ENCODE measurements at places on chromosomes 12 and 14.

DNA sequence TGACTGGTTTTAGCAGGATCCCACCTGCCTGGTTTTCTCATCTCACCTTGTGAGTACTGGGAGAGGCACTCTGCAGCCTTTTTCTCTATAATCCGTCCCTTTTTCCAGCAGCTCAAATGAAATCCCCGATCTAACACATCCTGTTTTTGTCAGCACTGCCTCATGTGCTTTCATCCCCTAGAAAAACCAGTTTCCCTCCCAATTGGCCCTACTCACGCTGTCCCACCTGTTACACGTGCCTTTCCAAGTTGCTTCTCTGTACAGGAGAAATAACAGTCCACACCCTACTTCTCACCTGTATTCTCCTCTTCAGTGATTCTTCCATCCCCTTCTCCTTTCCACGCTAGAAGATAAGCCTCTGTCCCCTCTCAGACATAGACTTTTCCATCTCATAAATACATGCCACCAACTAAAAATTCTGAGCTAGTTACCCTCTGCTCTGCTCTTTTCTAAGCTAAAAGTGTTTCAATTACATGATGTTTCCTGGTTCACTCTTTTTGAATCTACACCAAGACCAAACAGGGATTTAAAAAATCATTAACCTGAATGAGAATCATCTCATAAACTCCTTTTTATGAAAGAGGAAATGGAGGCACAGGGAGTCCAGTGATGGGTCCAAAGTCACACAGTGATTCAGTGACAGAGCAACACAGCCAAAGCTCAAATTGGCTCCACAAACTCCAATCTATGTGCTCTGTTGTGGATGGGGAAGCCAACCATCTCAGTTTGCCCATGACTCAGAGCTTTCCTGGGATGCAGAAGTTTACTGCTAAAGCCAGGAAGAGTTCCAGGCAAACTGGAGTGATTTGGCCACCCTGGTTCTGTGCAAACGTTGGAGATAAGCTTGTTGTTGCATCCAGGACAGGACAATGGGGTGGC lies 240.0 kb upstream of the TMEM132C start:
- DNase-seq = no peak

DNA sequence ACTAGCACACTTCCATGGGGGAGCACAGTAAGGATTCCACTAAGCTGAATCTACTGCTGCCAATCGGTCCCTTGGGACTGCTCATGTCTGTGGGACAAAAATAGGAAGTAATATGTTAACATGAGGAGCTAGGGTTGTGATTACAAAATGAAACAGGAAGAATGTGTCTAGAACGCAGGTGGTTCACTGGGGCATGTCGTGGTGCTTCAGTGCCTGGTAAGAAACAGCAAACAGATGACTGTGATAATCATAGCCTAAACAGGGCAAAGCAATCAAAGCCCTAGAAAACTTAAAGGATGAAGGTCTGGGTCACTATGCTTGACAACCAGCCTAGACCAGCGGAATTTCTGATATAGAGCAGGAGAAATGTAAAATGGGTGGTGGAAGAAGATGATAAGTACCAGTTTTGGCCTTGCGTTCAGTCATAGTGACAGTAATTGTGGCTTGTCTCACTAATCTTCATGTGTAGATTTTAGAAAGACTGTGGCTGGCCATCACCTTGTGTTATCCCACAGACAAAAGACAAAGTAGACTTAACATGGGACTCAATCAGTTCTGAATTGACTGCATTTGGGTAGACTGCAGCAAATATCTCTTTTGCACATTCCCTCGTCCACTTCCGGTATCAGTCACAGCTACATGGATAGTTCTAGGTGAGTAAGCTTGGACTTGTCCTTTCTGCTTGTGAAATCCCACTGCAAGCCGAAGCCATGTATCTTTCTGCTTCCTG lies 51.4 kb downstream of the WASHC3 start:
- no peak for DNase-seq

GRCh38 chr14:50943943-50944646 lies at the start of gene PYGL:
PYGL (minus strand) TSS chr14:50944483; CDS start chr14:50944403, 80 bp downstream.
- peak; percentile 7 for DNase-seq

DNA sequence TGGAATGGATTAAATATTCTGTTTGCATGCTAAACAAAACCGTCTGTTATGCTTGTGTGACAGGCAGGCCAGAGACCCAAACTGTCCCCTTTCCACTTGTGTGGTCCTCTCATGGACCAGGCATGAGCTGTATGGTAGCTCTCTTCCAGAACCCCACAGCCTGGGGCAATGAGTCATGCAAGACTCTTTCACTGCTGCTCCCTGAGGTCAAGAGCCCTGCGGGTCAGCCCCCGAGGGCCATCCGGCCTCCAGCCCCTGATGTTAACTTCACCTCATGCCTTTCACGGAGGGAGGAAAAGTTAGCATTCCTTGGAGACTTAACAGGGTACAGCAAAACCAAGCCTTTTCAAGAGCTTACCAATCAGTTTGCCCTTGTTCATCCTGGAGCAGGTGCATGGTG lies 239.1 kb upstream of the DIO3 start:
- no peak for DNase-seq

DNA sequence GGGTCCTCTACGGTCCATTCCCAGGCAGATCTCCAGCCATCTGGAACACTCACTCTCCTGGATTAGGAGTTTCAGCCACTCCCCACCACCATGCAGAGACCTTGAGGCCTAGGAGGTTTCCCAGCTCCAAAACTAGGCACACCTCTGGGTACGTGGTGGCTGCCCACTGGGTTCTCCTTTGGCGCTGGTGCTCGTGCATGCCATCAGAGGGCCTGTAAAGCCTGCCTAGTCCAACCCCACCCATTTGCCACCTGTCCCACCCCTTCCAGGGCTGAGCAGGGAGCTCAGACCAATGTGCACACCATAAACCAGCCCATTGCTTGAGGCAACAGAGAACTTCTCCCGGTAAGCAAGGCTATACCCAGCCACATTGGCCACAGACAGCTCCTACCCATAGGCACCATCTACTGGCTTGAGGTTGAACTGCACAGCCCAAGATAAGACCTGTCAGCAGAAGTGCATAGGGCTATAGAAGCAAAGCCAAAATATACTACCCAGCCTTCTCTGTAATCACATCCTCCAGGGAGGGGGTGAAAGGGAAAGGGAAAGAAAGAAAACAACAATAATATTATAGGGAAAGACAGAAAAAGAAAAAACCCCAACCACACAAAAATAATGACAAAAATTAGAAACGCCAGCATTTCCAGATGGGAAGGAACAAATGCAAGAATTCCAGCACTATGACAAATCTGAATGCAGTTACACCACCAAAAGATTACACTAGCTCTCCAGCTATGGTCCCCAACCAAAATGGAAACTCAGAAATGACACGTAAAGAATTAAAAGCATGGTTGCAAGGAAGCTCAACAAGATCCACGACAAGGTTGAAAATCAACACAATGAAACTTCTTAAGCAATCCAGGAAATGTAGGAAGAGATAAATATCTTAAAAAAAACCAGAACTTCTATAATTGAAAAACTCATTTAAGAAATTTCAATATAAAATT lies 111.9 kb upstream of the CCDC175 start:
- DNase-seq = no peak

- no peak for DNase-seq
These were observed 187.4 kb downstream of the KLHL28 start for GRCh38 chr14:44774396-44774795.

DNA sequence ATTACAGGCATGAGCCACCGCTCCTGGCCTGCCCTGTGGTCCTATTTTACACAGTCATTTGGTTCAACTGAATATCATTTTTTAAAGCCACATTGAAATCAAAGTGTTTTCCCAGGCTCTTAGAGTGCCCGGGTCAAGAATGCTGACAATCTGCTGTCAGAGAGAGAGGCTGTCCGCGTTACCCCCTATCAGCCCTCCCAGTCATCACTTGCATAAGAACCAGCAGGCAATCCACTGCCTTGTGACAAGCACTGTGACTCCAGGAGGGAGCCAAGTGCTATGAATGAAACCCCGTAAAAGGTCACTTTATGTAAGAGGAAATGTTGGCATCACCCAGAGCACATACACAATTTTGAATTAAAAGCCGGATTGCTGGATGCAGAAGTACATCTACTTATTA lies 13.5 kb downstream of the PHLDA1 start:
- no peak for DNase-seq

- no peak for DNase-seq
These were observed 635.4 kb downstream of the NRXN3 start for GRCh38 chr14:78805570-78805969.

GRCh38 chr12:31326736-31327659 lies 1.0 kb upstream of the SINHCAF start:
- no peak for DNase-seq

DNA sequence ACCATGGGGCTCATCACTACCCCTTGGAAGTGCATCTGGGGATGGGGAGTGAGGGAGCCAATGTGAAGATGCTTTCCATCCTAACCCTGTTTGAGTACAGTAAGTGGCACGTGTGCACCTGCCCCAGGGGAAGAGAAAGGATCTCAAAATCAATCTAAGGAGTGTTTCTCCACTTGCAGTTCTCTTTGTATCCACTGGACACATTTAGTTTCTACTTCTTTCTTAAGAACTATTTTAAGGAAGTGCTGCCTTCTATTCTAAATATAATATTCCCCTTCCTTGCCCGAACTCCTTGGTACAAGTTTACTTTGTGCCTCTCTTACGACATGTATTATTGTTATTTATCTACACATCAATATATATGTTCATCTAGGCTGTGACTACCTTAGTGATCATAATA lies 73.8 kb downstream of the TTC6 start:
- no peak for DNase-seq

- DNase-seq = no peak
These were observed 1.6 kb downstream of the ACSS3 start for GRCh38 chr12:81079280-81080076.

GRCh38 chr12:117733549-117733805 lies 235.3 kb downstream of the KSR2 start:
- DNase-seq = no peak

GRCh38 chr12:13211859-13212664 lies 15.5 kb downstream of the EMP1 start:
- peak; percentile 20 for DNase-seq

- no peak for DNase-seq
These were observed 46.6 kb downstream of the CNTN1 start for GRCh38 chr12:40738856-40739255.

- no peak for DNase-seq
These were observed 27.6 kb downstream of the BICD1 start for GRCh38 chr12:32134101-32134888.

DNA sequence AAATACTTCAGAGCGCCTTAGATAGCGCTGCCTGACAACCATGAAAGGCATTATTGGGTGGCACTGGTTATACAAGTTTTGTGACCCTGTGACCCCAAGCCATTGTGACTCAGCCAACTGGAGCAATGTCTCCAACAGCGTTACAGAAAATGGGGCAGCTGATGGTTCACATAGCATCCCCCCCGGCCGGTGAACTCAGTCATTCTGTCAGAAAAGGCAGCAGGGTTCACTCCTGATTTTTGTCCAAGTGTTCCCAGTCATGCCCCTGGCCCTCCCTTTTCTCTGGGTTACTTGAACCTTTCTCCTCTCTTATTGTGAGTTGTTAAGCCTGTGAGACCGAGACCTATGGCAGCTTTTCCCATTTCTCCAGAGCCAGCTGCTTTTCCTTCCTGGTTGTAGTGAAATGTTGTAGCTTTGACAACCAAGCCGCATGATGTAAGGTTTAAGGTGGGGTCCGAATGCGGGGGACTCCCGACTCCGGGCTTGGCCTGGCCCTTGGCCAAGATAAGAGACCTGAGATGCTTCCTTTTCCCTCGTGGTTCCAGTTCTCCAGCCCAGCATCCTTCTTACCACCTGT lies 22.0 kb downstream of the CD9 start:
- no peak for DNase-seq

DNA sequence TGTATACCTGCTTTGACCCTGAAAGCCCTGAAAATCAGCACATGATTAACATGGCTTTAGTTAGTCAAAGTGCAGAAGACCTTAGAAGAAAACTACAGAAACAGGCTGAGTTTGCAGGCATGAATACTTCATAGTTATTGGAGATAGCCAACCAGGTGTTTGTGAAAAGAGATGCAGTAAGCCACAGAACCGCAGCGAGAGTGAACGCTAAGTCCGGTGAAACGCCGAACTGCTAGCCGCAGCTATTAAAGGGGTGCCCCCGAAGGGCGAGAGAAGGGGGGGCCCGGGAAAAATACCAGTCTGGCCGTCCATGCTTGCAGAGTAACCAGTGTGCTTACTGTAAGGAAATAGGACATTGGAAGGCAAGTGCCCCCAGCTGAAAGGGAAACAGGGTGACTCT lies 784.0 kb upstream of the TMEM132C start:
- DNase-seq = no peak

DNA sequence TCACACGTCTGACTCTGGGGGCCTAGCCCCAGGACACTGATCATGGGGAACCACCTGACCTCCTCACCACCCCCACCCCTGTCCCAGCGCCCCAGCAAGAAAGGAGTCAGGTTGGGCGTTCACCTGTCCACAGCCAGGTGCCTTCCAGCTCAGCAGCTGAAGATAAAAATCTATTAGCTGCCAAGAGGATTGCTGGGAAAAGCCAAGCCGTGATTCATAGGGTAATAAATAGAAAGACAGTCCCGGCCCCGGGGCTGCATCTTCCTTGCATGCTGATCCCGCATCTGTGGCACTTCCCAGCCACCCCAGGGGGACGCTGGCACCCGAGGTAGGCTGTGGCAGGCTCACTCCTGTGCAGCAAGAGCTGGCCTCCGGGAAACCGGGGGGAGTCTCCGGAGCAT lies 70.2 kb upstream of the NCOR2 start:
- DNase-seq = no peak

DNA sequence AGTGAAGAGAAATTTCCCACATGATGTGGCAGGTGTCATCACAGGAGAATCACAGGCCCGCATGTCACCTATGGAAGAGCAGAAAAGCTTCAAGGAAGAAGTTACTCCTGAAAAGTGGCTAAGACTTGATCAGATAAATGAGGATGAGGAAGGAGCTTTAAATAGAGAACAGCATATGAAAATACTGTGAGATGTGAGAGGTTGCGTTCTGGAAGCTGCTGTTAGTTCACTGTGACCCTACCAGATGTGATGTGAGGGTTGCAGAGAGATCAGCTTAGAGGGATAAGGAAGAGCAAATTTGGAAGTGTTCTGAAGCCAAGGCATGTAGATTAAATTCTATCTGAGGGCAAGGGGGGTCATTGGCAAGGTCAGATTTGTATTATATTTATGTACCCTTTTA lies 17.1 kb downstream of the ERP27 start:
- DNase-seq = no peak

DNA sequence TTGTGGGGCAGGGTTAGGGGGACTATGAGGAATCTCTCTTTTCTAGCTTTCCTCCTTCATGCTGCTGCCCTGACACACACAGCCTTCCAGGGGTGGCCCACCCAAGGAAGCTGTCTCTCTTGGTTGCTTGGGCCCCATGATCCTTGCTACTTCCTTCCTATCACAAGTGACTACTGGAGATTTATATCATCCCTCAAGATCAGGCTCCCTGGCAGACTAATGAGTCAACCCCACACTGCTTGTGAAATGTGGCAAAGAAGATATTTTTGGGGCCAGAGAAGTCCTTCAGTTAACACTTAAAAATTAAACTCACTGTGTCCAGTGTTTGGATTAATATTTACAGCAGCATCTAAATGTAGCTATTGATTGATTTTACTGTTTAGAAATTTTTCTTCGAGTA lies 1.5 kb downstream of the OR4E1 start:
- DNase-seq = no peak

- DNase-seq = no peak
These were observed 140.8 kb upstream of the CNTN1 start for GRCh38 chr12:40551466-40551865.

GRCh38 chr14:104462651-104463630 lies 116.6 kb upstream of the C14orf180 start:
- DNase-seq = no peak
